Activated gamma-delta T cell (primary cell): ENCODE measurements at places on chromosomes 6 and 20.

DNA sequence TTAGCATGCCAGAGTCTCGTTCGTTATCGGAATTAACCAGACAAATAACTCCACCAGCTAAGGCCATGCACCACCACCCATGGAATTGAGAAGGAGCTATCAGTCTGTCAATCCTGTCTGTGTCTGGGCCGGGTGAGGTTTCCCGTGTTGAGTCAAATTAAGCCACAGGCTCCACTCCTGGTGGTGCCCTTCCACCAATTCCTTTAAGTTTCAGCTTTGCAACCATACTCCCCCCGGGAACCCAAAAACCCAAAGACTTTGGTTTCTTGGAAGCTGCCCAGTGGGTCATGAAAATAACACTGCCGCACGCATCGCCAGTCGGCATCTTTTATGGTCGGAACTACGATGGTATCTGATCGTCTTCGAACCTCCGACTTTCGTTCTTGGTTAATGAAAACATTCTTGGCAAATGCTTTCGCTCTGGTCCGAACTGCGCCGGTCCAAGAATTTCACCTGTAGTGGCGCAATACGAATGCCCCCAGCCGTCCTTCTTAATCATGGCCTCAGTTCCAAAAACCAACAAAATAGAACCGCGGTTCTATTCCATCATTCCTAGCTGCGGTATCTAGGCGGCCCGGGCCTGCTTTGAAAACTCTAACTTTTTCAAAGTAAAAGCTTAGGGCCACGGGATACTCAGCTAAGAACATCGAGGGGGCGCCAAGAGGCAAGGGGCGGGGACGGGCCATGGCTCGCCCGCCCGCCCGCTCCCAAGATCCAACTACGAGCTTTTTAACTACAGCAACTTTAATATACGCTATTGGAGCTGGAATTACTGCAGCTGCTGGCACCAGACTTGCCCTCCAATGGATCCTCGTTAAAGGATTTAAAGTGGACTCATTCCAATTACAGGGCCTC lies 1958.5 kb upstream of the DEFB115 start:
- DNase-seq, result no peak

- no peak for DNase-seq
These were observed 297.4 kb downstream of the QKI start for GRCh38 chr6:163711615-163712565.

- DNase-seq, result no peak
These were observed 32.5 kb downstream of the POFUT1 start for GRCh38 chr20:32240205-32240604.

DNA sequence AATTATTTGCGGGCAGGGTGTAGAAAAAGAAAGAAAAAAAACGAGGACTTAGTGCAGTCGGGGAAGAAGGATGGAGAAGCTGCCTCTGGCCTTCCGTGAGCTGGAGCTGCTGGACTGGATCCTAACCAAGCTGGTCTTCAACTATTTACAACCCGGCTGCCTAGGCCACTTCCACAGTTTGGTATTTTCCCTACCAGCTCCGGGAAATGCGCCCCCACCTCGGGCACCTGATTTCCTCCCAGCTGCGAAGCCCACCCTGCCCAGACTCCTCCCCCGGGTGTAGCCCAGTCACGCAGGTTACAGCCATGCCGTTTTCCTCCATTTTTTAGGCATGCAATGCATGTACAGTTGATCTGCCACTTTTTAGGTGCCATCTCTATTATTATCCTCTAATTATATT lies 21.2 kb downstream of the THEMIS start:
- no peak for DNase-seq

- DNase-seq, result no peak
These were observed 60.4 kb downstream of the SGK1 start for GRCh38 chr6:134257516-134257915.

DNA sequence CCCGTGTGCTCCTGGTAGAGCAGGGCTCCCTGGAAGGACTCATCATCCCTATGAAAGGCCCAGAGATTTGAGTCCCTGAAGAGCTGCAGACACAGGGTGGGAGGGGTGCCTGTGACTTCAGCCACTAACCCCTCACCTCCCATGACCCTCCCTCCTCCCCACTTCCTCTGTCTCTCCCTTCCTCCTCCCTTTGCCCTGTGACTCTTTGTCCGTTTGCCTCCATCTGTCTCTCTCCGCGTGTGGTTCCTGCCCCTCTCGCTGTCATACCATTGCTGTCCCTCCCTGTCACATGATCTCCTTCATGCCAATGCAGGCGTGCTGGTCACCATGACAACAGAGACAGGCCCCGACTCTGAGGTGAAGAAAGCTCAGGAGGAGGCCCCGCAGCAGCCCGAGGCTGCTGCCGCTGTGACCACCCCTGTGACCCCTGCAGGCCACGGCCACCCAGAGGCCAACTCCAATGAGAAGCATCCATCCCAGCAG lies 19.0 kb downstream of the EPB41L1 start:
- DNase-seq, result no peak

GRCh38 chr20:48965189-48965910 lies 43.8 kb downstream of the ARFGEF2 start:
- DNase-seq, result no peak

GRCh38 chr6:87637106-87637505 lies 47.2 kb downstream of the ORC3 start:
- DNase-seq, result no peak

GRCh38 chr6:166765234-166765541 lies 138.1 kb upstream of the RPS6KA2 start:
- DNase-seq, result no peak

- DNase-seq, result no peak
These were observed at the start of gene HLA-DMB for GRCh38 chr6:32940656-32941213. HLA-DMB (minus strand) TSS chr6:32941028; CDS start chr6:32940807, 221 bp downstream.

- no peak for DNase-seq
These were observed 157.0 kb downstream of the MTHFD1L start for GRCh38 chr6:151022492-151022891.

GRCh38 chr20:8082025-8082424 lies 50.0 kb upstream of the PLCB1 start:
- no peak for DNase-seq

DNA sequence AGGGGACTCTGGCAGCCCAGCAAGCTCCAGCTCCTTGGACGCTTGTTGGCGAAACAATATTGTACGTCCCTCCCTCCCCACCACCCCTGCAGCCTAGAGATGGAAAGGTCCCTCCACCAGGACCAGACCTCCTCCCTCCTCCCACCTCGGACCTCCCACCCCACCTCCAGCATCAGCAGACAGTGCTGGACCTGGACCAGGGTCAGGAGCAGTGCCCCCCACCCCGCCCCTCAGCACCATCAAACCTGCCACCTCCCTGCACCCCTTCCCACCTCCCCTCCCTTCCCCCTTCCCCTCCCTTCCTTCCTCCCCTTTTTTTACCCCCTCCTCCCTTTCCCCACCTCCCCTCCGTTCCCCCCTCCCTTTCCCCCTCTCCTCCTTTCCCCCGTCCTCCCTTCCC lies 98.4 kb downstream of the TAF4 start:
- DNase-seq, result no peak

DNA sequence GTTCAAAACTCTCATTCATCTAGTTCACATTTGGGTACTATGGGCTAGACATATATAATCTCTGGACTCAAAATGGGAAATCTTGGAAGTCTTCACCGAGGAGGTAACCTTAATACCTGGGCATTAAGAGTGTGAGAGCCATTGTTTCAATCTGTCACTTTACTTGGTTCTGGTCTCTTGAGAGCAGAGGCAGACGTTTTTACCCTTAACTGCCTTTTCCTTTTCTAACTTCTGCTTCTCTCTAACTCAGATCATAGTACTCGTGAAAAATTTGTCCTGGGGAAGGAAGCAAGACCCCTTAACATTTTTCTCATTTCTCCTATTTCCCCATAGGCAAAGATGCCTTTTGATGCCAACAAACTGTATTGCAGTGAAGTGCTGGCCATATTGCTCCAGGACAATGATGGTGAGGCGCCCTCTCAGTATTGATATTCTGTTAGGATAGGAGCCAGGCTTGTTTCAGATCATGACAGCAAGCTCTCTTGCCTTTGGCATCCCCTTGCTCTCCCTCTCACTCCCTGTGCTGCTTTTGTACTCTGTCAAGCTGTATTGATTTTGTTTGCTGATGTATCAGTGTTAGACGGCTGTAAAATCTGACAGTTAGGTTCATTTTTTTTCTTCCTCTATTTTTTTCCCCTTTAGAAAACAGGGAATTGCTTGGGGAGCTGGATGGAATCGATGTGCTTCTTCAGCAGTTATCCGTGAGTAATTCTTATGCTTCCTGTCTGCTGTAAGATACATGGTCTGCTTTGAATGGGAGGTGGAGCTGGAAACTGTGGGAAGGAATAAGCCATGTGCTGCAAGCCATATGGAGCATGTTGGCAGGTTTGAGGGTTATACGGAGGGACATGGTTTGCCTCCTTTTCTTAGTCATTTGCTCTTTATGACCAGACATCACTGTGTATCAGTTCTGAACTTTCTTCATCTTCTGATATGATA lies 83.5 kb downstream of the CTNNBL1 start:
- no peak for DNase-seq

GRCh38 chr6:97133067-97133466 lies 149.9 kb downstream of the MMS22L start:
- DNase-seq, result no peak

DNA sequence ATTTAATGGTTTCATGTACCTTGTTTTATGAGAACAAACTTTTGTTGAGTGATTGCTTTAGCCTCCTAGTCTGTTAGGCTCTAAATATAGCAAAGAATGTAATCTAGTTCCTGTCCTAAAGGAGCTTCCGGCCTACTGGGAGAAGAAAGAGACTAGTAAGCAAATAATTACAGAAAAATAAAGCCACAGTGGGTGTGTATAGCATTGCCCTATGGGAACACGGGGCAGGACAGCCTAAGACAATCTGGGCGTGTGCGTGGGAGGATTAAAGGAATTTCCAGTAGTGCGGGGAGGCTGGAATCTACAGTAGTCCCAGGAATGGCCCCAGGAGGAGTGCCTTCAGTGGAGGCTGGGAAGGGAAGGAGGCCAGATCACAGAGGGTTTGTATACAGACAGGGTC lies 98.1 kb upstream of the AKAP12 start:
- no peak for DNase-seq

DNA sequence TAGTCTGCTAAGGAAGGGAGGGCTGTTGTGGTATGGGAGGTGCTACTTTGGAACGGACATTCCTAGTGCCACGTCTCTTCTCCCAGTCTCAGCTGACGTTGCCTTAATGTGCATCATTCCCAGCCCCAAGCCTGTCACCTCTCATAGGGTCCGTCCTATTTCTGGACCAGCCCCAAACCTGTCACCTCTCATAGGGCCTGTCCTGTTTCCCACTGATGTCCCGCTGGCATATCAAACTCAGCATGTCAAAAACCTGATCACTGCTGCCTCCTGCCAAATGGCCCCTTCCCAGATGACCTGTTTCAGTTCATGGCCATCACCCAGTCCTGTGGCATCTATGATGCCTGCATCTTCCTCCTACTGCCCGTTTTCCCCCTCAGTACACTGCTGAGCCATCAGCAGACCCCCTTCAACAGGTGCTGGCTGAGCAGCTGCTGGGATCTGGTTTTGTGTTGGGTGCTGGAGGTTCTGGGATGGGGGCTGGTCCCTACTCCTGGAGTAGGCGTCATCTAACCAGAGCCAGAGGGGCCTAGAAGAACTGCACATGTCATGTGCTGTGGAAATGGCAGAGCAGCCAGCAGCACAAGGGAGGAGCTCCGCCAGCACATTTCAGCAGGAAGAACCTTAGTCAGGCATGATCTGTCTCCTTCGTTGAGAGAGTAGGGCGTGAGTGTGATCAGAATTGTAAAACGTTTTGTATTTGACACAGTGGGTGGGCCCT lies 3.3 kb downstream of the ENTPD6 start:
- no peak for DNase-seq

DNA sequence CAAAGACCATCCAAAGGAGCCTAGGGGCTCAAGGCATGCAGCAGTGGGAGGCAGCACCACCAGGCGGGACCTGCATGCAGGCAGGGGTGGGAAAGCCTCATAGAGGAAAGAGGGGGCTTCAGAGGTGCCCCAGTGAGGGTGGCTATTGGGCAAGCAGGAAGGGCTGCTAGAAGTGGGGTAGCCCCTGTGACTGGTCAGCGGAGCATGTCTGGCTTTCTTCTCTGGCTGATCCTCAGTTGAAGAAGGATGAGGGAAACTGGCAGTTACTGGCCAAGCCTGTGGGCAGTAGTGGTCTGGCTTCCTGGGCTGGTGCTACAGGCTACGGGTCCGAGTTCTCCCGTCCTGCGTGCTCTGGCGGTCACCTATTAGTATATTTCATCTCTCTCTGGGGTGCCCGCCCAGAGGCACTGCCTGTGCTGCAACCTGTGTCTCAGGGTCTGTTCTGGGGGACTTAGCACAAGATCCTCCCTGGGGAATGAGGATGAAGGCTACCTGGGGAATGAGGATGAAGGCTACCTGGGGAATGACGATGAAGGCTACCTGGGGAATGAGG lies 35.9 kb upstream of the CST7 start:
- no peak for DNase-seq

GRCh38 chr6:100693249-100693927 lies 187.7 kb downstream of the ASCC3 start:
- no peak for DNase-seq

DNA sequence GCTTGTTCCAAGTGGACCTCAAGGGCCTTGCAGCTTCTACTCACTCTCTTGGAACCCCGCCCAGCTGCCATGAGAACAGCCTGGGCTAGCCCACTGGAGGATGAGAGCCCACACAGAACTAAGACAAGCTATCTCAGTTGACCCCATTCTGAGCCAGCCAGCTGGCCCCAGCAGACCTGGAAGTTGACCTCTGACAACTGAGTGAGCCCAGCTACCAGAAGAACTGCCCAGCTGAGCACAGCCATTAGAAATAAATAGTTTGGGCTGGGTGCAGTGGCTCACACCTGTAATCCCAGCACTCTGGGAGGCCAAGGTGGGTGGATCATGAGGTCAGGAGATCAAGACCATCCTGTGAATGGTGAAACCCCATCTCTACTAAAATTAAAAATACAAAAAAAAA lies 37.1 kb downstream of the SNX5 start:
- DNase-seq, result no peak

DNA sequence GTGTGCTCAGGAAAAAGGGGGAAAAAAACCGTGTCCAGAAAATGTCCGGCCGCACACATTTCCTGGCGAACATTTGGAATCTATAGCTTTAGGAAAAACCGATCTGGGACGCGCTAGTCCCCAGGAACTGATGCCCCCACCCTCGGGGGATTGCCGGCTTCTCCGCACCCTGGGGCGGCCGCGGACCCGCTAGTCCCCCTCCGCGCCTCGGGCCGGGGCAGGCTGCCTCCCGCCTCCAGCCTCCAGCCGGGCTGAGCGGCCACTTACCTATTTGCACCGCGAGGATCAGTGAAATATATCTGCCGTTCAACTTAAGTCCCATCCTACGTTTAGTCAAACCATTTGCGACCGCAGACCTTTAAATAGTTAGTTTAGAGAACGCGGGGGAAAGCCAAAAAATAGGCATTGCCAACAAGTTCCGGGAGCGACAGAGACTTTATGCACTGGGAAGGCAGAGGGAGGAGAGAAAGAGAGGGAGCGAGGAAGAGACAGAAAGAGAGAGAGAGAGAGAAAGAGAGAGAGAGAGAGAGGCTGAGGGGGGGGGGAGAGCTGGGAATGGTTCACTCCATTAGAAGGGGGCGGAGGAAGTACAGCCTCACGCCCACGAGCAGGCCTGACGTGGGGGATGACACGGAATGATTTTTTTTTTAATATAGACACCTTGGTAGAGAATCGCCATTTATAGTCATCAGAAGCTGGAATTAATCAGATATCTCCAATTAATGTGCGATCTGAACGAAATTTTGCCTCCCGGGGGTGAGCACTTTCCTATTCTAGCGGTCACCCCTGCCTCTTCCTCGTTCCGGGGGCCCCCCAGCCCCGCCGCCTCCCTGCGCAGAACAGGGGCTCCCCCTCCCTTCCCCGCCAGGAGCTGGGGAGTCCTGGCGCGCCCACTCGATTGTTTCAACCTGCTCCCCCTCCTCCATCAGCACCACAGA lies at the start of gene NRN1:
TSS of gene NRN1 (minus strand) at position 498 of the 938 bp plus-strand sequence. CDS start at position 322, 176 bp downstream.
- DNase-seq, result no peak

GRCh38 chr6:108563292-108563691 lies 2.6 kb downstream of the FOXO3 start:
- no peak for DNase-seq

- no peak for DNase-seq
These were observed 52.4 kb upstream of the EDN3 start for GRCh38 chr20:59247731-59248684.
